IPS-NIHi11 (cell line): ENCODE measurements at places on chromosomes 5 and 9.
A peak's percentile ranks its signal among the peaks of the same experiment; 100 is the strongest.

DNA sequence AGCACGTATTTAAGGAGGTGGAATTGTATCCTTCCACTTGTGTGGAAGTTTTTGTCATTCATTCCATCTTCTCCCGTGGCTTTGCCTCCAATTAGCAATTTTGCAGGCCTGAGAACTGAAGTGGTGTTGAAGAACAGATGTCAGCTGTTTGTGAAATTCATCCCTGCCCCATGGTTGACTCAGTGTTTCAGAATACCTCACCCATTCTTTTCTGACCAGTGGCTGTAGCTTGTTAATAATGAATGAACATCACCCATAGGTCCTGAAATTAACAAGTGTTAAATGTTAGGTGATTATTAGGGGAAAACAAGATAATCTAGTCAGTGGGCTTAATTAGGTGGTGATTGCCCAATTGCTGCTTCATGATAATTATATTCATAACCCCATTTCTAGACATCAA is 11.7 kb downstream of the ZNF462 start:
- no peak for DNase-seq

DNA sequence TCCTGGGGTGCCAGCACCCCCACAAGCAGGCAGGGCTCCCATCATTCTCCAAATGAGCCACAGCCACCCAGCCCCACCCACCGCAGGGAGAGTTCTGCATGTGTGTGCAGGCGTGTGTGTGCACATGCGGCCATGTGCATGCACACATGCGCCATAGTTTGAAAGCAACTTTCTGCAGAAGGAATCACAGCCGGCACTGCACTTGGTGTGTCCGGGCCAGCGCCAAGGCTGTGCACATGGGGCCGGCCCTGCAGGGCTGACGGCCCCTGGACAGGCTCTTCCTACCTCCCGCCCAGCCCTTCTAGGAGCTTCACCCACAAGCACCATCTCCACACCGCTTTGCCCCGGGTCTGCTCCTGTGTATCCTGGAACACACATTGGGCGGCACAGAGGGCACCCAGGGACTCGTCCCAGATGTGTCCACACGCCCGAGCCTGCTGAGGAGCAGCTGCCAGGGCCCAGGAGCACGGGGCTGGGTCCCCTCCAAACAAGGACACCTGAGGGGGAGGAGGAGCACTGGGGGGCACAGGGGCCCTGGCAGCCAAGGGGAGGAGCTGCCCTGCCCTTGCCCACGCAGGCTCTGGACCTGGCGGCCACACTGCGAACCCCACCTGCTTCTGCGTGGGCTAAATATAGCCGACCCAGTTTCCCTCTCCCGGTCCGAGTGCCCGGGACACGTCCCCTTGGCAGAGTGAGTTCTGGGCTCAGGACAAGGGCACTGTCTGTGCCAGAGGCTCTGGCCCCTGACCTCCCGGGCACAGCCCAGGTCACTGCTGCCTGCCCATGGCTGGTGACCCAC is 19.1 kb downstream of the TPPP start:
- peak; percentile 23 for DNase-seq

DNA sequence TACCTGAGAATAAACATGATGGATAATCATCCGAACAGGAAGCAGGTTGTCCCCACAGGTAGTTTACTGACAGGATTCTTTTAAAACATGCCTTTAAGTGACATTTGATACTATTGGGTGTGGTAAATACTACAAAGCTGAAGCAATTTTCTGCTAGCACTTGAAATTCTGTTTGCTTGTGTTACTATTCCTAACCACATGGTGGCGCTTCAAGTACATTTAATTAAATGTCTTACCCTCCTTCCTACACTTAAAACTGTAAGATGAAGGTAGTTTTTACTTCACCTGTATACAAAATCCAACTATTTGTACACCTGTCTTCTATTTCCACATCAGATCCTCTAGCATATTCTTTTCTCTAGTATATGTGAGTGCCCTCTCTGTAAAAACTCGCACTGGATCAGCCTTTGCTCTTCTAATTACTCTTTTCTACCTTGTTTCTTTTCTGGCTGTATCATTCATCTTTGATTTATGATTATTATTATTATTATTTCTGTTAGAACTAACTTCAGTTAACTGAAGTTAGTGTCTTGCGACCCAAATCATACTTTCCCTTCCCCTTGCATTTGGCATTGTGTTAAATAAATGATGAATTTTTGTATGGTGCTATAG is 18.4 kb downstream of the SLC25A46 start:
- peak; percentile 26 for DNase-seq

GRCh38 chr9:4228606-4229005 is 71.3 kb downstream of the GLIS3 start:
- no peak for DNase-seq

GRCh38 chr5:111301264-111301663 is 77.1 kb downstream of the CAMK4 start:
- no peak for DNase-seq

- DNase-seq = no peak
These were observed 453.1 kb upstream of the RGMB start for GRCh38 chr5:98320343-98320742.

DNA sequence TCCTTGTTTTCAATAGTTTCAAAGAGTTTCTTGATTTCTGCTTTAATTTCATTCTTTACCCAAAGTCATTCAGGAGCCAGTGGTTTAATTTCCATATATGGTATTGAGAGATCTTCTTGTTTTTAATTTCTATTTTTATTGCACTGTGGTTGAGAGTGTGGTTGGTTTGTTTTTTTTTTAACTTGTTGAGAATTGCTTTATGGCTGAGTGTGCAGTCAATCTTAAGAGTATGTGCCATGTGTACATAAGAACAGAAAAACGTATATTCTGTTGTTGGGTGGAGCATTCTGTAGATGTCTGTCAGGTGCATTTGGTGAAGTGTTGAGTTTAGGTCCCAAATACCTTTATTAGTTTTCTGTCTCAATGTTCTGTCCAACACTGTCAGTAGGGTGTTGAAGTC is 26.7 kb upstream of the IPPK start:
- DNase-seq = no peak

- DNase-seq = no peak
These were observed 3.4 kb downstream of the HAND1 start for GRCh38 chr5:154474396-154475334.

DNA sequence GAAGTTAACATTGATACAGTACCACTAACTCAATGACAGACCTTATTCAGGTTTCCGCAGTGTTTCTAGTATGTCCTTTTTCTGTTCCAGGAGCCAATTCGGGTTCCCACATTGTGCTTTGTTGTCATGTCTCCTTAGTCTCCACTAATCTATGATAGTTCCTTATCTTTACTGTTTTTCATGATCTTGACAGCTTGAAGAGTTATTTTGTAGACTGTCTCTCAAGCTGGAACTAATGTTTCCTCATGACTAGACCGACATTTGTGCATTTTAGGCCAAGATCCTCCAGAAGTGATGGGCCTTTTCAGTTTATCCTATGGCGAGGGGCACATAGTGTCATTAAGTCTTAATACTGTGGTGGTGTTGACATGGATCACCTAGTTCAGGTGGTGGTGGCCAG is 104.2 kb downstream of the MACROH2A1 start:
- no peak for DNase-seq

- DNase-seq = no peak
These were observed 39.0 kb upstream of the DMXL1 start for GRCh38 chr5:119031905-119032304.

DNA sequence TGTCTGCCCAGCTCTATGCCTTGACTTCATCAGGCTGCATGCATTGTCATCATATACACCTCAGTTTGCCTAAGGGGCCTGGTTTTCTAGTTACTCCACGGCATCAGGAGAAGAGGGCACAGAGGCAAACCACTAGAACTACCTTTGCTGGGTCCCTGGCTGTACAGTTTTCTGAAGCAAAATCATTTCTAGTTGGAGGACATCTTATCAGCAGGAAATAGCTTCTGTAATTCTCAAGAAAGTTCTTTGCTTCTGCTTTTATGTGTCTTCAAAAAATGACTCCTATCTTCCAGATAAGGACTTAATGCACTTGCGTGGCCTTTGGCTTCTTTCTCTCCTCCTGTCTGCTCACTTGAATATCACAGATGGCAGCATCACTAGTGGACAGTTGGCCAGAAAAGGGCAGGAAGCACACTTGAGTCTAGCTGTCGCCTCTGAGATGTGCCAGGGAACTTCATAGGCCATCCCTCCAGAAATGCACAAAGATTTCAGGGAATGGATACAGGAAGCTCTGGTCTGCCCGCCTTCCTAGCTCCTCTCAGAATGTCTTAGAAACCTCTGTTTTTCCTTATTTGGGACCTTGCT is 22.4 kb upstream of the LTC4S start:
- DNase-seq = no peak

- DNase-seq = no peak
These were observed 126.3 kb downstream of the TRIO start for GRCh38 chr5:14269395-14269794.

DNA sequence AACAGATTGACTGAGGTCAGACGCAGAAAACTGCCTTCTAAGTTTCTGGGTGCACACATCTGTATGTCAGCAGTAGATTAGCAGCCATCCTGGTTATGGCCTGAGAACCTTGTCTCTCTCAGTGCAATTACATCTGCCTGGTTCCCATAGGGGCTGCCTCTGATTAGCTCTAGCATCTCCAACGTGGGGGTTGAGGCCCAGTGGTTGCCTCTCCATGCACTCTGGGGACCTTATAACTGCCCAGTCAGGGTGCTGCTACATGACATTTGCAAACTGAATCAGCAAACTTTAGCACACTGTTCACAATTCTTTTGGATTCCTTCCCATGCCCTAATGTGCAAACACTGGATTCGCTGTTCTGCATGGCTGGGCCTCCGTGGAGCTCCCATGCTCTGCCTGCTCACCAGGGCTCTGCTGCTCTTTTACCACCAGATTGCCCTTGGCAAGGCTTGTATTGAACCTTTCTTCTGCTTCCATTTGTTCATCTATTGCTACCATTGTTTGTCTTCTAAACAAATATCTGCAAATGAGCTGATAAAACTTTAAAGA is 36.2 kb downstream of the SNX18 start:
- no peak for DNase-seq

- no peak for DNase-seq
These were observed 417.8 kb downstream of the TMEM161B start for GRCh38 chr5:87850843-87851242.

DNA sequence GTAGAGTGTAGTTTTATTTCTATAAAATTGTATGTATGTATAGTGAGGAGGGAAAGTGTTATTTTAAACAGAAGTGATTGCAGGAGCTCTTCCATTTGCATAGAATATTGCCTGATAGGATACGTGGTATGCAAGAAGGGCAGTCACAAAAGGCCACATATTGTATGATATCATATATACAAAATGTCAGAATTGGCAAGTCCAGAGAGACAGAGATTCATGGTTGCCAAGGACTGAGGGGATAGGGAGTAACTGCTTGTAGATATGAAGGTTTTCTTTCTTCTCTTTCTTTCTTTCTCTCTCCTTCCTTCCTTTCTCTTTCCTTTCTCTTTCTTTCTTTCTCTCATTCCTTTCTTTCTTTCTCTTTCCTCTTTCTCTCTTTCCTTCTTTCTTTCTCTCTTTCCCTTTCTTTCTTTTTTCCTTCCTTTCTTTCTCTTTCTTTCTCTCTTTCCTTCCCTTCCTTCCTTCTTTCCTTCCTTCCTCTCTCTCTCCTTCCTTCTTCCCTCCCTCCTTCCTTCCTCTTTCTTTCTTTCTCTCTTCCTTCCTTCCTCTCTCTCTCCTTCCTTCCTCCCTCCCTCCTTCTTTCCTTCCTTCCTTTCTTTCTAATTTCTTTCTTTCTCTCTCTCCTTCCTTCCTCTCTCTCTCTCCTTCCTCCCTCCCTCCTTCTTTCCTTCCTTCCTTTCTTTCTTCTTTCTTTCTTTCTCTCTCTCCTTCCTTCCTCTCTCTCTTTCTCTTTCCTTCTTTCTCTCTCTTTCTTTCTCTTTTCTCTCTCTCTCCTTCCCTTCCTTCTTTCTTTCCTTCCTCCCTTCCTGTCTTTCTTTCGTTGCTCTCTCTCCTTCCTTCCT is 24.5 kb upstream of the WDR38 start:
- no peak for DNase-seq

- DNase-seq = no peak
These were observed 257.8 kb downstream of the SEC61B start for GRCh38 chr9:99479929-99480328.

DNA sequence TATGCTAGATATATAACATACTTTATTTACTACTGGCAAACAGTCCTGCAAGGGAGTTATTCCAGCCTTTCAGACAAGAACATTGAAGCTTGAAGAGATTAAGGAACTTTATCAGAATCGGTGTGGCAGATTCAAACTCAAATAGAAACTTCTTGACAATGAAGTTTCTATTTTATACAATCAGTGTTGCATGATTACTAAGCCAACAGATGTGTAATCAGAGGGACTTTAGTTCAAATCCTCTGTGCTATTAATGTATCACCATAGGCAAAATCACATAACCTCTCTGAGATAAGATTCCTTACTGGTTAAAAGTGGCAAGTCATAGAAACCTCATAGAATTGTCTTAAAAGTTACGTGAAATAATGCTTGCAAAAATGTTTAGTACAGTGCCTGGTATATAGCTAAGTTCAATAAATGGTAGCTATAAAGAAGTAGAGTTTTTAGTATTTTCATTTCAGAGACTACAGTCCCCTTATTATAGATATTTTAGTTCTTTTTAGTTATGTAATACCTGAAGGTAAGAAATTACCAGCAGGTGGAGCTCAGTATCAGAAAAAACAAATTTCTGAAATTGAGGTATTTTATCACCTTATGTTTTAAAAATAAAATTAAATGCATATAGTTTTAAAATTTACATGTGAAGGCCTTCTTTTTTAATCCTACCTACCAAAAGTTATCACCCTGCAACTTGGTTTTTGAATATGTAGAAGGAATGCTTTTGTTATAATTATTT is 172.1 kb downstream of the FER start:
- DNase-seq = no peak

- DNase-seq = no peak
These were observed 263.9 kb downstream of the CTNND2 start for GRCh38 chr5:11640158-11640873.
